Amniotic epithelial cell (primary cell): ENCODE measurements at places on chromosomes 3 and 15.

GRCh38 chr3:14780927-14781507, 37.7 kb upstream of the FGD5 start:
- peak; percentile 44 for DNase-seq

- DNase-seq: no peak
These were observed 4.8 kb upstream of the MORC1 start for GRCh38 chr3:109122690-109123089.

DNA sequence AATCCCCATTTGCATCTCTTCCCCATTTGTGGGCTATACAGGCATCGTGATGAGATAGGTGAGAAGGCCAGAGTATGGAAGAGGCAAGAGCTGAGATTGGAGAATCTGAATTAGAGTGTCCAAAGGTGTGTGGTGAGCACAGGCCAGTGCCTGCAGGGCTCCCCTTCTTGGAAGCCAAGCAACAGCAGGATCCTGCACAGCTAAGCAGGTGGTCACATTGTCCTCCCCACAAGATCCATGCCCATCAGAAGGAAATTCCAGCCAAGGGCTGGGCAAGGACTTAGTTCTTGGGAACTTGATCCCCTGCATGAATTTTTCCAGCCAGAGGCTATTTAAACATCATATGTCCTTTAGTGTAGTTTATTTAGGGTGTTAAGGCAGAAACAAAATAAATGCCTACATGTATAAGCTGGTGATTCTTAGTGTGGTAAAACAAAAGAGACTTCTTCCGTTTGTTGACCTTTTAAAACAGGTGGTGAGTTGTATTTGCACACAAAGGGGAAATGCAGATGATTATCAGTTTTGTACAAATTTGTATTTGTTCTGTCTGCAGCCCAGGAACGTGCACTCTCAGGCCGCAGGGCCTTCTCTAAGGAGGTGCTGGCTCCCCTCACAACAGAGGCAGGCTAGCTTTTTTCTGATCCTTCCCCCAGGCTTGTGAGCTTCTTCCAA, 110.2 kb downstream of the PLCL2 start:
- DNase-seq: no peak

DNA sequence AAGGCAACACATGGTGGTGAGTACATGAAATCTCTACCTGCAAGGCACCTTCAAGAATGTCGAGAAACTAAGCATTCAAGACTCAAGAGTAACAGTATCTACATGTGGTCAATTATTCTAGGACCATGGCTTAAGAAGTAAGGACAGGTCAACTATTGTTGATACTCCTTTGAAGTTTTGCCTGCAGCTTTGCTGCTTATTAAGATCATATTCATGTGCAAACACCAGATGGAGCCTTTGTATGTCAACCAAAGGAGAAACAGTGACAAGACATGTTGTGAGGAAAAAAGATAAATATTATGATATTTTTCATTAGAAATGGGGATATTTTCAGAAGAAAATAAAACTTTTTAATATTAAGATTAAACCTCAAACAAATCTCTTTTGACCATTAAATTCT, 52.3 kb upstream of the FGF7 start:
- peak; percentile 50 for DNase-seq

DNA sequence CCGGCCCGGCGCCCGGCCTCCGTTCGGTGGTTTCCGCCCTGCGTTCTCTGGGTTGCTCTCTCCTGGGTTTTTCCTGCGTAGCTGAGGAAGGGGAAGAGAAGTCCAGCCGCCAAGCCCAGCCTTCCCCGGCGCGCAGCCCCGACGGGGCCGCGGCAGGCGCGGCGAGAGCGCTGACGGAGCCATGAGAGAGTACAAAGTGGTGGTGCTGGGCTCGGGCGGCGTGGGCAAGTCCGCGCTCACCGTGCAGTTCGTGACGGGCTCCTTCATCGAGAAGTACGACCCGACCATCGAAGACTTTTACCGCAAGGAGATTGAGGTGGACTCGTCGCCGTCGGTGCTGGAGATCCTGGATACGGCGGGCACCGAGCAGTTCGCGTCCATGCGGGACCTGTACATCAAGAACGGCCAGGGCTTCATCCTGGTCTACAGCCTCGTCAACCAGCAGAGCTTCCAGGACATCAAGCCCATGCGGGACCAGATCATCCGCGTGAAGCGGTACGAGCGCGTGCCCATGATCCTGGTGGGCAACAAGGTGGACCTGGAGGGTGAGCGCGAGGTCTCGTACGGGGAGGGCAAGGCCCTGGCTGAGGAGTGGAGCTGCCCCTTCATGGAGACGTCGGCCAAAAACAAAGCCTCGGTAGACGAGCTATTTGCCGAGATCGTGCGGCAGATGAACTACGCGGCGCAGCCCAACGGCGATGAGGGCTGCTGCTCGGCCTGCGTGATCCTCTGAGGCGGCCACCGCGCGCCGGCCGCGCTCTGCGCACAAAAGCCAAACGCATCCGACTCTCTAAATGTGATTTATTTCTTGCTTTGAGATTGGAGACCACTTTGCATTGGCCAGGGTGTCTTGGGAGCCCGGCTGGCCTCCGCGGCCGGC, 727 bp downstream of the RAP2B start:
- DNase-seq: peak; percentile 27

DNA sequence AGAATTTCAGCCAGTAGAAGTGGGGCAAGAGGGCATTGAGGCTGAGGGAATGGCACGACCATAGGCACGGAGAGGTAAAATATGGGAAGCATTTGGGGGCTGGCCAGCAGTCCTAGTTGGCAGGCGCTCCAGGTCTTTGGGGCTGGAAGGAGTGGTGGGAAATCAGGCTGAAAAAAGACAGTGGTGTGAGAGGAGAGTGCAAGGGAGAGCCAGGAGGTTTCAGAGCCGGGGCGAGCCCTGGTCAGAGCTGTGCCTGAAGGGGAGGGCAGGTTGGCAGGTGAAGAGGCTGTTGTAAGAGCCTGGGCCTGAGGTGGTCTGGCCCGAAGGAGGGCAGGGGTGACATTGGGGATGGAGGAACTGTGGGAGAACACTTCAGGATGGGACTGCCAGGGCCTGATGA, 1.6 kb upstream of the IDH3A start:
- no peak for DNase-seq

GRCh38 chr15:37031198-37031597, 69.2 kb downstream of the MEIS2 start:
- DNase-seq: peak; percentile 91

- DNase-seq: no peak
These were observed 707.9 kb downstream of the ZNF385D start for GRCh38 chr3:21043139-21043538.
